Left ventricle myocardium inferior (tissue), 1 donor: ENCODE measurements at places on chromosomes 3 and 15. TPM values are rescaled to one million over a fixed set of nuclear protein-coding genes. Genes with fewer than 3 reads are reported as not detected.

GRCh38 chr3:169946336-169946735 lies 20.3 kb upstream of the SEC62 start:
- DNase-seq, result no peak

GRCh38 chr15:90400759-90401314 lies 12.8 kb downstream of the IQGAP1 start:
- DNase-seq, result peak; percentile 53

- no peak for DNase-seq
Measured at GRCh38 chr3:52246264-52246620, 683 bp downstream of the PPM1M start.

DNA sequence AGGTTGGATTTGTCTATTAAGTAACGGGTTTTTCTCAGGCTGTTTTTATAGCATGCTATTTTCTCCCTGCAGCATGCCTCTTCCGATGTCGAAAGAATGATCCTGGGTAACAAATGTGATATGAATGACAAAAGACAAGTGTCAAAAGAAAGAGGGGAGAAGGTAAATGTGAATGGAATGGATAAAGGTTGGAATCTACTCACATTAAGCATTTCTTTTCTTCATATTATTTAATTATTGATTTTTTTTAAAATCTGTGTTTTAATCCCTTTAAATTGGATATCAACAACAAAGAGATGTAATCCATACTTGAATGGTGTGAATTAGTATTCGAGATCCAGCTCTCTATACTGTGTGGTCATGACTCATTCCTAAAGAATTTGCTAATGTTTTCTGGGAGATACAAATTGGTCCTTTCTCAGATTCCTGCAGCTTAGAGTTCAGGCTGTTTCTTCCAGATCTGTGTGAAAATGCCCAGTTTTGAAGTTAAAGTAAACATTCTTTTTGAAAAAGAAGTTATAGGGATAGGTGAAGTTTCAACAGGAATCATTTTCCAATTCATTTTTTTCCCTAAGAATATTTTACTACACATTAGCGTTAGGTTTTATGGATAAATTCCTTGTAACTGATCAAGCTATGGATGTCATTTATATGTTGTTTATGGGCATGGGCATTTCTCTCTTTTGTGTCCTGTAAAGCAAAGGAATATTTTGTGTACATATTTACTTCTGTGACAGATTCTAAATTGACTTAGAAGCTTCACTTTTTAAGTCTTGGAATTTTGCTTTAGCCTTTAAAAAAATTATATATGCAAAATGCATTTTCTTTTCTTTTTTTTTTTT lies 20.8 kb upstream of the APH1B start:
- DNase-seq, result no peak

GRCh38 chr3:17050071-17050470 lies 165.3 kb downstream of the PLCL2 start:
- DNase-seq, result no peak

DNA sequence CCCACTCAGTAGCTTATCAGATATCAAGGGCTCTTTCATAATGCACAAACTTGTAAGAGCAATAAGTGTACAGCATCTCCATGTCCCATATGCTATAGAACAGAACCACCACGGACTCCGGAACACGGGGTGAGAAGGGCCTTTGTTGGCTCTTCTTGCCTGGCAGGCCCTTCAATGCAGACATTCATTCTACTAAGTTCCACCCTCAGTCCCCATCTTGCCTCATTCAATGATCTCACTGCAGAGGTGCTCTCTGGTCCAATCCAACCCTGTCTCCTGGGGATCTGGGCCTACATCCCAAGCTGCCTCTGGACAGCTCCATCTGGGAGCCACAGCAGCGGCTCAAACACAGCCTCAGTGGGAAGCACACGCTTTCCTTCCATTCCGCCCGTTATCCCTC lies 16.8 kb downstream of the HACD2 start:
- DNase-seq, result no peak

DNA sequence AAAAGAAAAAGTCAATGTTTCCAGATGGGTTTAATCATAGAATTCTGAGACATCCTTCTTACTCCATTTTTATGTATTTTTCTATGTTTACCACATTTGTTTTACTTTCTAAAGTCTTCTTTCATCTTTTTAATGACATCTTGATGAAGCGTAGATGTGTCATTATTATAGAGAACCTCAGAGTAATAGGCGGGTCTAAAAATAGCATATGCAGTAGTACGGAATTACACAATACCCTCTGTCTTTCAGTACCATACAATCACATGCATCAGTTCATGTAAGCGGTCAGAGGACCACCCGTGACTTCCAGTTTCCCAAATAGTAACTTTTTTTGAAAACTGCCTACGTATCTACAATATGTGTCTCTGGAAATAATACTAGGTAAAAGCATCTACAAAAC lies 224.0 kb downstream of the PLOD2 start:
- no peak for DNase-seq

The GCNT3 gene
- 0.14 TPM for total RNA-seq

GRCh38 chr3:145266368-145266767 lies 894.6 kb downstream of the PLOD2 start:
- DNase-seq, result no peak

The CMTM8 gene
- total RNA-seq, result 5.7 TPM

GRCh38 chr3:129441215-129441614 lies 1.2 kb downstream of the IFT122 start:
- no peak for DNase-seq

DNA sequence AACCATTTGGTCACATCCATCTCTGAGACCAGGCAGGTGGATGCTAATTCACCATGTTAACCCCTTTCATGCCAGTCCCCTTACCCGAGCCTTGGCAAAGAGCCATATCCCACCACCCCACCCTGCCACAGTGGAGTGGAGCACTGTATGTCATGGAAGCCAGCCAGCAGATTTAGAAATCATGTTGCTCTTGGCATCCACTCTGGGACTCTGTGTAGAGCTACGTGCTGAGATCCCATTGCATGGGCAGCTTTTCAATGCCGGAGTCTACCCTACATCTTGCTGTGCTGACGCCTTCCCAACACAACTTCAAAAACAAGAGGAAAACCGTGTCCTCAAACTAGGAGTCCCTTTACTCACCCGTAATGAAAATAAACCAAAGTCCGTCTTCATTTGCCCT lies 131.0 kb downstream of the NTRK3 start:
- no peak for DNase-seq

GRCh38 chr3:84943379-84943778 lies 15.4 kb upstream of the CADM2 start:
- no peak for DNase-seq

The KNL1 gene
- total RNA-seq, result 0.96 TPM

- no peak for DNase-seq
Measured at GRCh38 chr3:133855772-133856171, 39.9 kb downstream of the RAB6B start.

DNA sequence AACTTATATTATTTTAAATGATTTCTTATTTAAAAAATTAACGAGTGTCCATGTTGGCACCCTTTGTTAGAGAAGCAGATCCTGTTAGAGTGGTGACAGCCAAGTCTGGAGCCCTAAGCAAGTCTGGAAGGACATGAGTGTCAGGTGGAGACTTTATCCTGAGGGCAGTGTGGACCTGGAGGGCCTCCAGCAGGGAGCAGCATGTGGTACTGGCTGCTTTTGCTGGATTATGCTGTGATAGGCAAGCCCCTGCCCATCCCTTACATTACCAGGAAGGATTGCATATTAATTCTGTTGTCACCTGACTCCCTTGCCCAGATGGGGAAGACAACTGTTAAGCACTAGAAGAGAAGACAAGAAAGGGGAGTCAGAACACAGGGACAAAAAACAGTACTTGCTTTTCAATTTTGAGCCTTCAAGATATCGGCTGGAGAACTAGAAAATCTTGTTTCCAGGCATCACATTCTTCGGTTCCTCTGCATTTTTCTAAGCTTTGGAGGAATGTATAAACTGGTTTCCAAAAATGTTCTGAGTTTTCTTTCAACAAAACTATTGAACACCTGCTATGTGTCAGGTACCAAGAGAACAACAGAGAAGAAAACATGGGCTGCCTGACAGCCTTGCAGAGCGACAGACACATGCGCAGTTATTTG lies 22.7 kb downstream of the ZNF860 start:
- no peak for DNase-seq

The MAGEL2 gene
- not detected for total RNA-seq

- DNase-seq, result peak; percentile 67
Measured at GRCh38 chr15:63350178-63350621, 31.4 kb downstream of the CA12 start.

GRCh38 chr15:72118017-72118978 lies at the start of the genes MYO9A and SENP8:
TSS of gene MYO9A (minus strand) at chr15:72118150. CDS start at chr15:72046563, 71,587 bp downstream.
TSS of gene SENP8 (plus strand) at chr15:72118403. CDS start at chr15:72139624, 21,221 bp downstream.
- peak; percentile 98 for DNase-seq

GRCh38 chr15:72825829-72826228 lies 42.3 kb upstream of the ADPGK start:
- no peak for DNase-seq

The NXPE3 gene
- 47.9 TPM for total RNA-seq

DNA sequence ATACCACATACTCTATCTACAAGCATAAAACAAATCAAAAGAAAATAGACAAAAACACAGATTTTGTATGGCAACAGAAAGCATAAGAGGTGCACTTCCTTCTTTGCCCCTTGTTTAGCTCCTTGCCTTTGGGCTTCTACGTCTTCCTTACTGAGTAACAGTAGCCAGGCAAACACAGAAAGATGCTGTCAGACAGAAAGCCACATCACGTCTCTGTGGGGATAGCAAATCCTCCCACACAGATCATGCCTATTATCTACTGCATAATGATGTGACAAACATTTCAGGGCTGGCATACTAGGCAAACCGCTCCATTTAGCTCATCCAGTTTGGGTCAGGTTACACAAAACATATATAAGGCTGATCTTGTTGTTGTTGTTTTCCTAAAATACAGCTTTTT lies 92.7 kb downstream of the BOC start:
- no peak for DNase-seq

- no peak for DNase-seq
Measured at GRCh38 chr3:184887574-184887973, 75.6 kb downstream of the VPS8 start.

GRCh38 chr3:194750491-194750828 lies 64.8 kb downstream of the FAM43A start:
- no peak for DNase-seq

DNA sequence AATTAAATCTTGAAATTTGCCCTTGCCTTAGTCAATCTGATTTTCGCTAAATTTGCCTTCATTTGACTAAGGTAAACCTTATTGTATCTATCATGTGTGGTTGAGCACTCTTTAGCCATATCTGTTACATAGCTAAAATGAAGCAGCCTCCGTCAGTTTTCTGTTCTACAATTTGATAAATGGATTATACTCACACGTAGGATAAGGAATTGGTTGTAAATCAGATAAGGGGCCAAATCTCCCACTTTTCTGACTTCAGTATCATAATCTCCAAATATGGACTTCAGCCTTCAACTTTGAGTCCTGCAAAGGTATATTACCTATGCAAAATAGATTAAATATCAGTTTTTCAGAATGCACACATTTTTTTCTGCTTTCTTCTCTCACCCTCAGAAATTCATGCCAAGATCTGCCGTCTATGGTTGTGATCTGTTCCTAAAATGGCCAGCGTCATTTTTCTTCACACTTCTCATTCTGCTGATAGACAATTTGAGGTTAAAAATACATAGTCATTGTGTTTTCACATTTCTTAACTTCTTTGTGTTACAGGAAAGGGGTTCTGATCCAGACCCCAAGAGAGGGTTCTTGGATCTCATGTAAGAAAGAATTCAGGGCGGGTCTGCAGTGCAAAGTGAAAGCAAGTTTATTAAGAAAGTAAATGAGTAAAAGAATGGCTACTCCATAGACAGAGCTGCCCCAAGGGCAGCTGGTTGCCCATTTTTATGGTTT lies 36.9 kb downstream of the RAB8B start:
- DNase-seq, result no peak
